ENCODE measurements at places on chromosomes 4 and X.
A peak's percentile ranks its signal among the peaks of the same experiment; 100 is the strongest.

GRCh38 chr4:186719925-186720694, 3.5 kb downstream of the FAT1 start:
- peak; percentile 5 for DNase-seq

GRCh38 chr4:150217192-150217591, 138.9 kb downstream of the DCLK2 start:
- no peak for DNase-seq

- no peak for DNase-seq
Observed at GRCh38 chr4:123037804-123038203, 115.4 kb upstream of the NUDT6 start.

DNA sequence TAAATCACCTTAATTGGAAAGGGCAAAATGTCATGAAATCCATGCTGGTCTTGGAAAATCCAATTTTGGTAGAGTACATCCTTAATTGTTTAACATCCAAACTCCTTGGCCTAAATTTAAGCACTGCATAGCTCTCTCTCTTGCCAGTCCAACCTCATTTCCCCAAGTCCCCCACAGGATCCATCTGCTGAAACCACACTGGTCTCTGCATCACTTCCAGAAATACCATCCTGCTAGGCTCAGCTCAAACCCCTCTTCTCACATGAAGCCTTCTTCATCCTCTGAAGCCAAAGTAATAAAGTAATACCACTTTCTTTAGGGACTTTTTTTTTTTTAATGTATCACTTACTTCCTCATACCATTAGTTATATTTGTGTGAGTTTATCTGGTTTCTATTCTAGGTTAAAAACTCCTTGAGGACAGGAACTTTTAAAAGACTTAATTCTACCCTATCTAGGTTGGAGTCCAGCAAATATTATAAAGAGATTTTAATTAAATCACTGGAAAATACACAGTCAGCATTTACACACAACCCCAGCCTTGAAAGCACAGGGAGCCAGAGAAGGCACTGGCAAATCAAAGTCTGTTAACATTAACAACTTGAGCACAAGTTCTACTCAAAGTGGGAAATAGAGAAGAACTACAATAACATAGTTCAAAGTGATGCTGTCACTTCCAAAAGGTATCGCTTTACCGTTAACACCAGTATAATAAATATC, 16.7 kb upstream of the KLF3 start:
- DNase-seq = no peak

DNA sequence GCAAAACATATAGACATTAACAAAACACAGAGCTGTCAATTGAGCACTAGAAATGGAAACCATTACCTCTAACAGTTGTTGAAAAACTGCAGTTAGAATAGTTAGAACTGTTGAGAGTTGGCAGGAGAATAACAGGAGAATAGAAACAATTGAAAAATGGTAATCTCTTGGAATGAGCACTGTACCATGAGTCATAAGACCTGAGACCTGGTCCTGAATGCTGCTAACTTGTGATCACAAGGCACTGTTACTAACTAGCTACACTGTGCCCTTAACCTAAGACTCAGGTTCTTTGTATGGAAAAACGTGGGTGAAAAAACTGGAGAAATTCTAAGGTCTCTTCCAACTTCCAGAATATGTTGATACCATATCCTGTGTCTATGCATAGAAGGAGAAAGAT, 29.3 kb downstream of the FAM114A1 start:
- DNase-seq = no peak

- no peak for DNase-seq
Observed at GRCh38 chr4:135510582-135510981, 1309.0 kb upstream of the PABPC4L start.

DNA sequence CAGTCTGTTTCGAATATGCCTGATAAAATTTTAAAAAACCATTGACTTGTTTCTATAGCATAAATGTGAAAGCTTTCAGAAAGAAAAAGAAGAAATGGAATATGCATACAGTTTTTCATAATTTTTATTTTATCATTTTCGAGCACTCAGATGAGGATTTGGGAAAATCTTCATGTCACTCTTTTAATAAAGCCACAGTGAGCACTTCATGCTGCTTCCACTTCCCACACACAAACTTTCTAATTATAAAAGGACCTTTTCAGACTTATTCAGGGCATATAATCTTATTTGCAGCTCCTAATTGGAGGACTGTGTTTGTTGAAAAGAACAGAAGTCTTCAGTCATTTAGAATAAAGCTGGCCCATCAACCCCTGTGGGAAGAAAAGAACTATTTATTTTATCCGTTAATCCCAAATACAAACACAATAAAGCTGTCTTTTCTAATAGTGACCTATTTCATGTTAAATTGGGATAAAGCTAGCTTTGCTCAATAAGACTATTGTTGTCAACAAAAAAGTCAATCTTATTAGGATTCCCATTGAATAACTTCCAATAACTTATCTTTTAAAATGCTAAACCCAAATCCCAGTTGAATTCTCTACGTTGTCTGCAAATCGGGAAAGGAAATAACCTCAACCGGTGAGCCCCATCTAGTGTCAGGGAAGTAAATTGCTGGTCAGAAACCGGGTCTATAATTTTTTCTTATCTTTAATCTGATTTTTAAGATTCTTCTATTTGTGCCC, 211.5 kb downstream of the PDGFRA start:
- DNase-seq = no peak

DNA sequence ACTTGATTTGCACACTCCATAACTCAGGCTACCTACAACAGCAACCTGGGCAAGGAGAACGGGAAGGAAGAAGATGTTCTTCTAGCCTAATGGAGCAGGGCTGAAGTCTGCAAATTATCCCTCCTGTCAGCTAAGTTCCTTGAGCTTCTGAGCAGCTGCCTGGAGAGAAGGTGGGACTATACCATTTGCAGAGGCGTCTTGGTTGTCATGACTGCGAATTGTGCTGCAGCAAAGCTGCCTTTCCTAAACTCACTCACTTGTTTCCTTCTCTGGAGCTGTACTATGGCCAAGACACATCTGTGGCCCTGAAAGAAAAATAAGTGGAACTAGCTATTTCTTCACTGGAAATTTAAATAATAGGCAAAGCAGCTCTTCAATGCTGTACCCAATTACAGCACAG, 682.4 kb upstream of the GRIA3 start:
- DNase-seq = no peak

Data from NCI-H526 (cell line).